CD4-positive, alpha-beta memory T cell (primary cell): ENCODE measurements at places on chromosomes 5 and 9. TPM values are rescaled to one million over a fixed set of nuclear protein-coding genes. Genes with fewer than 3 reads are reported as not detected.

The CD72 gene
- total RNA-seq = 6.5 TPM

DNA sequence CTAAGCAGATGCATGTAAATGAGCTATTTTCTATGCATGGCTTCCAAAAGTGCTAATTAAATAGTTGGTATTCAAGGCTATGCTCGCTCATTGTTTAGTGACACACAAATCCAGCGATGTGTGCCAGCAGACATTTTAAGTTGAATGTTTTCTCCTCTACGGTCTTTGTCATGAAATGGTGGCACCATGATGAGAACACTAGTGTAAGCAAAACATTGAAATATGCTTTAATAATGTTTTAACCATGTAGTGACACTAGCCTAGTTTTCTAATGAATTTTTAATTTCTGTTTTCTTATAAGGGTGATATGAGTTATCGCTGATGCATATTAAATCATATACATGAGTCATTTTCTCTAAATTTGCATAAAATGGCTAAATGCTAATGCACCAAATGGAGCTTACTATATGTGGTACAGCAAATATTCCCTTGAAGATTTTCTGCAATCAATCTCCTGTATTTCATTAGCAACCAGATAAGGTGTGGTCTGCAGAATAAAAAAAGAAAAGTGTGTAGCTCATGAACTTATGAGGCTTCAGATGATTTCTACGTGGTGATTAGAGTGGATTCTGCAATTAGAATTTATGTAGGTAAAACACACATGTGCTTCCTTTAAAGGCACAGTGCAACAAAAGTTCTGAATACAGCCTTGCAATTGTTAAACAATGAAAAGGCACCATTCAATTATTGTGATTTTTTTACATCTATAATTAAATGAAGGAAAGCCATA lies 226.6 kb downstream of the MEF2C start:
- no peaks in the 10 kb centered on the region for H3K36me3 ChIP-seq
- H3K27ac ChIP-seq = no peak overlapping the region
- no peak for DNase-seq
- no peak overlapping the region for H3K4me3 ChIP-seq
- peaks cover 9% of the 10 kb centered on the region for H3K4me1 ChIP-seq

GRCh38 chr9:113388833-113389232 lies 12.0 kb upstream of the HDHD3 start:
- no peak overlapping the region for H3K27ac ChIP-seq
- DNase-seq = no peak
- H3K4me3 ChIP-seq = no peak overlapping the region
- no peaks in the 10 kb centered on the region for H3K4me1 ChIP-seq

DNA sequence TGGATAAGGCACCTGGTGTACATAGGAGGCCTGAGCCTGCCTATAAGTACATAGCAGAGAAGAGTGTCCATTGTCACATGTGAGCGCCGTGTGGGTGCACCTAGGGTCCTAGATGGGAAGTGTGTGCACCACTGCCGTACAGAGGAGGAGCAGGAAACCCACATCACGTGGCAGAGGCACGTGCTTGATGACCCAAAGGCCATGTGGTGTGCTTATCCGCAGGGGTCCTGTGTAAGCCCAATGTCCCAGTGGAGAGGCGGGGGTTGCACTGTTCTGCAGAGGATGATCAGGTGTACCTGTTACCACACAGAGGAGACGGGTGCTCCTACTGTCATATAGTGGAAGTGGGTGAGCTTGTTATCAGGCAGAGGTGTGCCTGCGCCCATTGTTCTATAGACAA lies 354.1 kb upstream of the IRX2 start:
- H3K4me3 ChIP-seq = no peak overlapping the region
- H3K27me3 ChIP-seq = no peaks in the 10 kb centered on the region
- no peaks in the 10 kb centered on the region for H3K36me3 ChIP-seq
- H3K27ac ChIP-seq = no peak overlapping the region

- peaks cover 36% of the 10 kb centered on the region for H3K36me3 ChIP-seq
- H3K4me1 ChIP-seq = peaks cover 37% of the 10 kb centered on the region
- DNase-seq = no peak
- no peak overlapping the region for H3K27ac ChIP-seq
- no peaks in the 10 kb centered on the region for H3K27me3 ChIP-seq
Measured at GRCh38 chr9:137575716-137576411, 2.9 kb downstream of the DPH7 start.

DNA sequence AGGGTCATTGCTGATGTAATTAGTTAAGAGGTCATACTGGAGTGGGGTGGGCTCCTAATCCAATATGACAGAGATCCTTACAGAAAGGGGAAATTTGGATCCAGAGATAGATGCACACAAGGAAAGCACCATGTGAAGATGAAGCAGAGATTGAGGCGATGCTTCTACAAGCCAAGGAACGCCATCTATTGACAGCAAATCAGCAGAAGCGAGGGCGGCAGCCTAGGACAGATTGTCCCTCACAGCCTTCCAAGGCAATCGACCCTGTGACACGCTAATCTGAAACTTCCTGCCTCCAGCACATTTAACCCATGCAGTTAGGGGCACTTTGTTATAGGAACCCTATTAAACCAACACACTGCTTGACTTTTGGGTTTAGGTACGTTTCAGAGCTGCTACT lies 285.1 kb upstream of the DAP start:
- no peaks in the 10 kb centered on the region for H3K4me1 ChIP-seq
- H3K27ac ChIP-seq = no peak overlapping the region
- H3K36me3 ChIP-seq = no peaks in the 10 kb centered on the region
- no peaks in the 10 kb centered on the region for H3K27me3 ChIP-seq
- DNase-seq = no peak
